ENCODE measurements at places on chromosomes 2 and 18.

- DNase-seq: no peak
These were observed 344.1 kb upstream of the REG3G start for GRCh38 chr2:78681386-78681785.

DNA sequence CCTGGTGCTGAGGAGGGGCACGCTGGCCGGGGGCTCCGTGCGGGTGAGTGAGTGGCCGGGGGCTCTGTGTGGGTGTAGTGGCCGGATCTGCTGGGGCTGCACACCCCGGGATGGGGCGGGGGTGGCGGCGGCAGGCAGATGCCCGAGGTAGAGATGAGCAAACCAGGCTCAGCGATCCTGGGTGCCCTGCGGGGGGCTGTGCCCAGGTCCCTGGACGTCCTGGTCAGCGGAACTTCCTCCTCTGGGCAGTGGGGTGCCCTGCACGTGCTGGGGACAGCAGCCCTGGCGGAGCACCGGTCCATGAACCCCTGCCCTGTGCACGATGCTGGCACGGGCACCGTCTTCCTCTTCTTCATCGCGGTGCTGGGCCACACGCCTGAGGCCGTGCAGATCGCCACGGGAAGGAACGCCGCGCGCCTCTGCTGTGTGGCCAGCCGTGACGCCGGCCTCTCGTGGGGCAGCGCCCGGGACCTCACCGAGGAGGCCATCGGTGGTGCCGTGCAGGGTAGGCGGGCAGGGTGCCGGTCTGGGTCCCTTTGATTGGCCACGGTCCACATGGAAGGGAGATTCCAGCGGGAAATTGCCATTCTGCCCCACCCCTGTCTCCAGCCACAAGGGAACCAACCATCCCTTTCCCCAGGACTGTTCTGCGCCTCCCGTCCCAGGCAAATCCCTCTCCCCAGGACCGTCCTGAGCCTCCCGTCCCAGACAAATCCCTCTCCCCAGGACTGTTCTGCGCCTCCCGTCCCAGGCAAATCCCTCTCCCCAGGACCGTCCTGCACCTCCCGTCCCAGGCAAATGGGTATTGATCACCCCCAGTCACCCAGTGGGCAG, 5.9 kb downstream of the NEU4 start:
- no peak for DNase-seq

- peak; percentile 54 for DNase-seq
These were observed 89.5 kb upstream of the RBMS1 start for GRCh38 chr2:160583146-160583535.

GRCh38 chr2:199488772-199489400, 31.1 kb upstream of the SATB2 start:
- DNase-seq: peak; percentile 29

- no peak for DNase-seq
These were observed 63.8 kb downstream of the MYO3B start for GRCh38 chr2:170241756-170242155.

GRCh38 chr2:56297671-56298070, 113.9 kb downstream of the CCDC85A start:
- no peak for DNase-seq

DNA sequence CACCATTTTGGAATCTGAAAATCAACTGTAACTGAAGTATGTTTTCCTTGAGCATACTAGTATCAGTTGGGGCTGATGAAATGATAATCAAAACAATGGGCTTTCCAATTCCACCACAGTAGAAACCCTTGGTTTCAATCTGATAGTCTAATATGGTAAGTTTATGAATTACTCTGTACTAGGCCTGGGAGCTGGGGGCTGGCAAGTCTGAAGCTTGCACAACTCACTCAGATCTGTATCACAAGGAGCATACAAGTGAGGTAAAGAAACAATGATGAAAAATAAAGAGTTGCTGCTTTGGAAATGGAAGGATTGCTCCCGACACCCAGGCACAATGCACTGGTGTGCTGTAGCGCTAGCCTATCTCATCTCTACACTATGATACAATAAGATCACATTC, 19.4 kb downstream of the ZEB2 start:
- DNase-seq: no peak

GRCh38 chr2:196252408-196253115, 81.2 kb upstream of the STK17B start:
- no peak for DNase-seq

DNA sequence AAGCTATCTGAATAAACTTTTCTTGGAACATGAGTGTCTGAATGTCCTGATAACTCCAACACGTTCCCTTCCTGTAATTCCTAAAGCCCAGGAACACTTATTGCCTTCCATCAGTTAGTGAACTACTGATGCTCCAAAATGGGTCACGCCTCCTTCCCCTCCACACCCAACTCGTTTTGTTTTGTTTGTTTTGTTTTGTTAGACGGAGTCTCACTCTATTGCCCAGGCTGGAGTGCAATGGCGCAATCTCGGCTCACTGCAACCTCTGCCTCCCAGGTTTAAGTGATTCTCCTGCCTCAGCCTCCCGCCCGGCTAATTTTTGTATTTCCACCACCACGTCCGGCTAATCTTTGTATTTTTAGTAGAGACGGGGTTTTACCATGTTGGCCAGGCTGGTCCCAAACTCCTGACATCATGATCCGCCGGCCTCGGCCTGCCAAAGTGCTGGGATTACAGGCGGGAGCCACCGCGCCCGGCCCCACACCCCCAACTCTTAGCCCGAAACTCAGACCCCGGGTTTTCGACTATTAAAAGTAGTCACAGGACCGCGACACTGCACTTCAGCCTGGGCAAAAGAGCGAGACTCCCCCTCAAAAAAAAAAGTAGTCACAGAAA, 774 bp downstream of the IER3IP1 start:
- no peak for DNase-seq

- DNase-seq: peak; percentile 77
These were observed 25.7 kb upstream of the CRIM1 start for GRCh38 chr2:36329746-36330472.

DNA sequence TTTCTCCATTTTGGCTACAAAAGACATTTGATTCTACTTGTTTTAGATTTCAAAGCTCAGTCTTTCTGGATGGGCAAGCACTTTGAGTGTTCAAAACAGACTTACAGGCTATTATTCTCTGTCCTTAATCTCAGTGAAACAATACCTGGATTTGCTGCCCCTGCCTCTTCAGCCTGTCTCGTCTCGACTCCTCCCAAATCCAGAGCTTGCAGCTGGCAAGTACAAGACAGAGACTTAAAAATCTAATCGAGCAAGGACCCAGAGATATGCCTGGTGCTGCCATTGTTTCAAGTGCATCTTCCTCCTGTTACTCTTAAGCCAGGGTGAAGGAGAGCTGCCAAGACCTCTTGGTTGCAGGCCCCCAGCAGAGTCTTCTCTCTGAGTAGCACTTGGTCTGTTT, 59.2 kb downstream of the LRRC30 start:
- no peak for DNase-seq

GRCh38 chr18:80166240-80166639, 57.2 kb downstream of the ADNP2 start:
- no peak for DNase-seq
